ENCODE measurements at places on chromosomes 13 and 19. TPM values are rescaled to one million over a fixed set of nuclear protein-coding genes. Genes with fewer than 3 reads are reported as not detected.

Gene ZNF536
- total RNA-seq, result 0.99 TPM

Gene IL17D
- 3.6 TPM for total RNA-seq

Gene RPL18
- 2,036 TPM for total RNA-seq

Gene PLPP2
- 76.9 TPM for total RNA-seq

Gene PRODH2
- not detected for total RNA-seq

Gene SGCG
- total RNA-seq, result not detected

Data from smooth muscle cell of trachea (primary cell).